ENCODE measurements at places on chromosomes 13 and 19.

- DNase-seq: no peak
Measured at GRCh38 chr19:18529782-18530181, 7.9 kb upstream of the ELL start.

GRCh38 chr19:4640247-4641000 is 1.1 kb downstream of the TNFAIP8L1 start:
- no peak for DNase-seq

GRCh38 chr19:43612374-43612773 is 486 bp downstream of the SRRM5 start:
- no peak for DNase-seq

- no peak for DNase-seq
Measured at GRCh38 chr19:1370579-1371361, 12.9 kb upstream of the NDUFS7 start.
